ENCODE measurements at places on chromosomes 6 and 20.

DNA sequence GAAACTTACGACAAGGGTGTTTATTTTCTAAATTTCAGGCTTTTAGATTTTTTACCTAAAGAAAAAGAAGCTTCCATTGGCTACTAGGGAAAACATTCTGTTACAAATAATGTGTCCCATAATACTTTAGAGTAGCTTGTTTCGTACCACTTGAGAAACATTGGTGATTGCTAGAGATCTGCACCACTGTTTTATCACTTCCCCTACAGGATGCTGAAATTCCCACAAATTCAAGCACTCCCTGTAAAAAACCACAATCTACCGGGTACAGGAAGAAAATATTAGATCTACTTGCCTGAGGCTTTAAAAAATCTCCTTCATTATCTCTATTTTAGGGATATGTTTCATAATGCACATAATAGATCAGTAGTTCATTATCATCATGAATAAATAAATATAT, 29.9 kb downstream of the SEL1L2 start:
- no peak for DNase-seq

GRCh38 chr20:45500022-45500421, 15.4 kb downstream of the SPINT3 start:
- DNase-seq: no peak

DNA sequence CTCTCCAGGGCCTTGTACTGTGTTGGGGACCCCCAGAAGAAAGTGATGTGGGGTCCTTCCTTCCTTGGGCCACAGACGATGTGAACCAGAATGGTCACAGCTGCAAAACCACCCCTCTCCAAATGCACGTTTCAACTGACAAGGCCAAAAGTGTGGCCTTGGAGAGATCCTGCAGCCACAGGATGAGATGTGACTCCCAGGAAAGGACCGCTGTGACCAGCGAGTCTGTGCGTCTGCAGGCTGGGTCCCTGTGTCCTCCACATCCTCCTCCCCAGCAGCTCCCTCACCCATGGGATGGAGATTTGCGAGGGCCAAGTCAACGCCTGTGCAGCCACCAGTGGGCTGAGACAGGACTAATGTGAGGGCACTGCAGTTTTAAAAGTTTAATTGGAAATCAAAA, 247.0 kb downstream of the ERMARD start:
- DNase-seq: no peak

- no peak for DNase-seq
Observed at GRCh38 chr6:160386869-160387530, 38.8 kb downstream of the SLC22A3 start.

- DNase-seq: no peak
Observed at GRCh38 chr6:12577124-12577850, 139.3 kb upstream of the PHACTR1 start.

- DNase-seq: no peak
Observed at GRCh38 chr20:6740096-6740495, 27.4 kb upstream of the BMP2 start.

DNA sequence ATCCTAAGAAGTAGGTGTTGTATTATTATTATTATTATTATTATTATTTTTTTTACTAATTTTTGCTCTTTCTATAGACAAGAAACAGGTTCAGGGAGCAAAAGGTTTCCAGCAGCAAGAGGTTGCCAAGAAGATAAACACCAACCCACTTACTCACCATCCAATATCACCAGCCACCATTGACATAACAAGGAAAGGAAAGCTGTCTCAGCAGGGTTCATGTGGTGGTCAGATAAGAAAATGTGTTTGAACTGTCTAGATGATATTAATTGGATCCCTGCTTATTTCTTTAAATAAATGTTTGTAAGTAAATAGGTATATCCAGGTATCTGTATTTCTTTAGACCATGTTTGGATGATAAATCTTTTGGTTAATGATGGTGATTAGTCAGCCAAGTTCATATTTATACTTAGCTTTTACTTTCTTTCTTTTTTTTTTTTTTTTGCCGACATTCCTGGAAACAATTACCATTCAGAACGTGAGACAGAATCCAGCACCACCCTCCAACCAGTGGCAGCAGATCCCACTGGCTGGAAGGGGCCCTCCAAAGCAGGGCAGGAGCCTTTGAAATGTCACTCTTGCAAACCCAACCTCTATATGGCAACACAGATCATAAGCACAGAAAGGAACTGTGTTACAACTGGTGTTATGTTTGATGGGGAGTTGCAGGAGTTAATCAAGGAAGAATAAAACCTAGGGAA, 139.2 kb upstream of the ECI2 start:
- DNase-seq: no peak

GRCh38 chr20:48923149-48923718, 1.7 kb downstream of the ARFGEF2 start:
- no peak for DNase-seq

DNA sequence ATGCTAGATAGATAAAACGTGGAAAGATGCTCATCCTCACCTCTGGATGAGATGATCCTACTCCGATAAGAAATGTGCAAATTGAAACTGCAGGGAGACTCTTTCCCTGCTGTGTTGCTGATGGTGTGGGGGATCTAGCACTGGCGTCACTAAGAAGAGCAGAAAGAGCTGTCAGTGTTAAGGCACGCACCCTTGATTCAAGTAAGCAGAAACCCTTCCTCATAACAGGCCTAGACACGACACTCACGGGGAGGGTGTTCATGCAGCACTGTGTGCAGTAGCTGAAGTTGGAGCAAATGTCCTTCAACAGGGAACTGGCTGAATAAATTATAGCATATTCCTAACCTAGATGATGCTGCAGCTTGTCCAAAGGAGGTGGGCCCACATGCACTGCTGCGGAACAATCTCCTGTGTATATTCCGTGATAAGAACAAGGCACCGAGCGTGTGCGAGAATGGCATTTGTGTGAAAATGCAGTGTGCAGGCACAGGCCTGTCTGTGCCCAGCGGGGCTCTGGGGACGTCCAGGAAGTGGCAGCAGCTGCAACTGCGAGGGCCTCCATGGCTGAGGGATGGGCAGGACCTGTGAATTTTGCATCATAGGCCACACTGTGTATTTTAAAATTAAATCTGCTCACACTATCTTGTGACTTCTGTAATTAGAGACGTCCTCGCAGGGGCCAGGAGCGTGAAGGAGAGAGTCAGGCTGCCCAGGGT, 64.0 kb downstream of the TCP11 start:
- no peak for DNase-seq

- no peak for DNase-seq
Observed at GRCh38 chr6:35370124-35370741, 27.9 kb downstream of the PPARD start.

GRCh38 chr6:131765081-131765803, 42.6 kb upstream of the ENPP1 start:
- DNase-seq: no peak

GRCh38 chr6:162184465-162184864, 543.1 kb downstream of the PRKN start:
- DNase-seq: no peak

DNA sequence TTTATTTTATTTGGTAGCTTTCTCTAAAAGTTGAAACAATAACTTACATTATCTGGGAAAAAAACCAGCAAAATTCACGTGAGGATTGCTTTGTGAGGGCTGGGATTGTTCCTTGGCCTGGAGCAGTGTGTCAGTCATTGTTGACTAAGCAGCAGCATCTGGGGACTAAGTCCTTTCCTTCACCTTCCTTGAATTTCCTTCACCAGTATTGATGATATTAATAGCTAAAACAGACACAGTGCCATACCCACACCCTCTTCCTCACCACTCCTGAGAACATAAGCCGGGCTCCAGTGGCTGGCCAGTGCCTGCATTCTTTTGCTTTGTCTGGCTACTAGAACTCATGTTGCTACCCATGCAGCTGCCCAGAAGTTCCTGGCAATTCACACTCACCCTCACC, 23.7 kb downstream of the PLCB1 start:
- no peak for DNase-seq

GRCh38 chr6:135424385-135424784, 73.2 kb downstream of the AHI1 start:
- no peak for DNase-seq

GRCh38 chr20:52953020-52953419, 19.1 kb upstream of the TSHZ2 start:
- no peak for DNase-seq

DNA sequence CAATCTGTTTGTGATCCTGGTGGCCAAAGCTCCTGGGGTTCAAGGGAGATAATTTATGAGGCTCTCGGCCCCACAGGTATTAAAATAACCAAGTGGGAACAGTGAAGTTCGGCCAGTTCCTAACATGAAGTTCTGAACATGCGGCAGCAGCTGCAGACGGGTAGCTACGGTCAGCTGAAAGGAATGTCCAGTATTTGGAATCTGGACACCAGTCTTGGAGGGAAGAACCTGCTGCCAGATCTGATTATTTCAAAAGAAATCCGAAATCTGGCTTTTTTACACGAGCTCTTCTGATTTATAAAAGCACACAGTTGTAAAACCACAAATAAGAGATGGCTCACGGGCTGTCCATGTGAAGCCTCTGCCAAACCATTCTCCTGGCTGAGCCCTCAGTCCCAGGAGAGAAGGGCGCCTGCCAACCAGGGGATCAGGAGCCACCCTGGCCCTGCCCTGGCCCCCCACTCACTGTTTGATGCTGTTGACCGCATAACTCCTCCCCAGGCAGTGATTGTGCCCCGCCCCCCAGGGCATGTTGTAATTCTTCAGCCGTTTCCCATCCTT, 28.2 kb upstream of the KCNB1 start:
- DNase-seq: no peak

DNA sequence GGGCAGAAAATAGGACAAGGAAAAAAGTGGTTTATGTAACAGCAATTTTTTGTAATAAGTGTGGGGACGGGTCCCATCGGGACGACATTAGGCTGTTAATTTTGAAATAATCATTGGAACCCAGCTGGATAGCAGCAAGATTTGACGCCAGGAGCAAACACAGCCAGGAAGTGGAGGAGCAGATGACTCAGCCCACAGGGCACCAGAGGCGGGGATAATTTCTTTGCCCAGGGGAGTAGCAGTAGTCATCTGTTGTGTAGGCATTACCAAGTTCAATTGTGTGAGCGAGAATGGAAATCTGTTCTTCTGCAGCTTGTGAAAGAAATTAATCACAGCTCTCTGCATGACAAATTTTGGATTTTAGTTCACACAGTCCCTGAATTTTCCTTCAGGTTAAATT, 22.6 kb upstream of the RIN2 start:
- no peak for DNase-seq

GRCh38 chr6:33815854-33816253, 12.1 kb upstream of the MLN start:
- DNase-seq: no peak

DNA sequence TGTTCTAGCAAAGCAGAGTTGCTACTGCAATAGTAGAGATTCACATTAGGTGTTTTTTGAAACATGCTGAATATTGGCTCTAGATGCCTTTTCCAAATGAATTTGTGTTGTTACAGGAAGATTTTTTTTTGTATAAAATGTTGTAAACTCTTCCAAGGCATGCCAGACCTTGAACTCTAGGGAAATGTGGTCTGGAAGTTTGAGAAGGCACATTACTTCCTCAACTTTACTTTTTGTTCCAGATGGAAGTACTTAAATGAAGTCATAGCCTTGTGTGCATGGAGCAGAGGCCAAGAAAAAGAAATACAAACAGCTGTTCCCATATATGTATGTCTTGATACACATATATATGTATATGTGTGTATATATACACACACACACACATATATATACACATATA, 585.7 kb upstream of the MARCKS start:
- DNase-seq: no peak

- DNase-seq: peak; percentile 77
Observed at GRCh38 chr20:35303735-35304491, 11.7 kb upstream of the FAM83C start.

DNA sequence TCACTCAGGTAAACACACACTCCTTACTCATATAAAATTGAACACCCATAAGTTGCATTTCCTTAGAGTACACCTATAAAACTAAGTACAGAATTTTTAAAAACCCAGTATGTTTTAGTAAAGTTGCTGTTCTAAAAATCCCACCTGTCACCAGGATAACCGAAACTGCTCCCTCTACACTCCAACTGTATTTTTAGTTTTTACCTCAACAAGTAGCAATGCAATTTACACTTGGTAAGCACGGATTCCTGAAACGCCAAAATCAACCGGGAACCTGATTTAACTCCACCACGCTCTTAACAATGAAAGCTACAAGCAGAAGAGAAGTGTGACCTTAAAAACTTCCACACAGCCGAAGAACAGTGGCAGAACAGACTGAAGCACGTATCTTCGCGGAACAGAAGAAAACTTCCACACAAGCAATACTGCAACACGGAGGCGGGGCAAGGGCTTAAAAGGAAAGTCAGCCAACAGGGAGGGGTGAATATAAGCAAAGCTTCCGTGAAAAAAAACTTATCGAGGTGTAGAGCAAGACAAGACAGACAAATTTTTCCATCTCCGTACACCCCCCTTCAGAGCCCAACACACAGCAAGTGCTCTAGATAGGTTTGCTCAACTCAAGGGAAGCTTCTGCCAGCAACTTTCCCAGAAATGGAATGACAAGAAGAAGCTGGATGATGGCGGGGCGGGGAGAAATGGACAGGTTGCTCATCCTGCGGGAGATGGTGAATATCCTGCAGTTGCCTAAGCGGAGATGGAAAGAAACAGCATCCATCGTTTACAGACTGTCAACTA, 1.4 kb downstream of the STAU1 start:
- peak; percentile 32 for DNase-seq

DNA sequence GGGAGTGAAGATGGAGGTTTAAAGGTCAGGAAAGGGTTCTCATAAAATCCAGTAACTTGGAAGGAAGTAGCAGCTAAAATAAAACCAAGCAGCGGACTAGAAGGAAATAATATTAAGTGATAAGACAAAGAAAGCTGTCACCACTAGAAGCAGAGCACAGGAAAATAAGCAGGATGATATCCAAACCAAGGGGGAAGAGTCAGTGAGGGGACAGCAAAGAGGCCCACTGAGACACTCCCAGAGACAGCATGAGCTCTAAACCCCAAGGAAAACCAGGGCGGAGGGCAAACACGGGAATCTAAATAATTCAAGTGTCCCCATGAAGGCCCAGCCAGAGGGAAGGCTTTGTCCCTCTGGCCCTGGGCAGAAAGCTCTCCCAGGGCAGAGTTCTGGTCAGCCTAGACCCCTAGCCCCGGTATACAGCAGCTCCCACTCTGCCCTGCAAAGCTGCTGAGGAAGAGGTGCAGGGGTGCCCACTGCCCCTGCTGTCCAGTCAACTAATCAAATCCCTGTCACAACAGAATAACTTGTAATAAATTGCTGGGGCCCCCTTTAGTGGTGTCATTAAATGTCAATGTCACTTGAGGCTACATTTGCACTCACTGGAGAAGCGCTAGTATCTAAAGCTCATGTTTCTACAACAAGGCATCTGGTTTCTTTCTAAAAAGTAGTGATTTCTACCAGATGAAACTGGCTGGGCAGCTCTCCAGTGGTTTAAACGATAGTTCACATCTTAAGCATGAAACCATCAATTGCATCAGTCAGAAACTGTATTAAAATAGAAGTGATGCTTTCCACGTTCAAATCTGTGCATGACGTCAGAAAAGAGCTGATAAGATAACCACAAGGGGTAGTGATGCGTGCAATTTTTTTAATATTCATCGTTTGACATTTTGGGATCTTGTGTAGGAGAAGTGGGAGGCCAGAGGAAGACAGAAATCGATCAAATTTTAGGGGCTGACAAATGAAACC, 13.6 kb downstream of the PDE10A start:
- DNase-seq: no peak

- no peak for DNase-seq
Observed at GRCh38 chr6:89050697-89051096, 29.9 kb upstream of the PNRC1 start.
